LoVo (cell line): ENCODE measurements at places on chromosomes 2 and 18.

- no peak for DNase-seq
Observed at GRCh38 chr2:241130316-241130715, 19.0 kb downstream of the PASK start.

DNA sequence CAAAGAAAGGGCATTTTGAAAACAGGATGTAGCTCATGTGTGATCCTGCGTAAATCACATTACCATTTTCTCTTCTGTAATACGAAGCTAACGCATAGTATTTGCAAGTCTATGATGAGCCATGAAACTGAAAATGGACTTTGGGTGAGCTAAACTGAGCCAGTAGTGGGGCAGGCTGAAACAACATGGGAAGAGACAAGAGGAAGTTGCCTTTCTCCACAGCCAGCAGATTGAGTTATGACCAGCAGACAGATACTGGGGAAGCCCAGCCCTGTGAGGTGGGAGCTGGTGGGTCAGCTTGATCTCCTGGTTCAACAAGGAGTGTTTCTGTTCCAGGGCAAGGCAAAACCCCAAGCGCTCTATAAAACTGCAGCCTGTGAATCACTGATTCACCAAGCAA is 11.8 kb downstream of the CYRIA start:
- no peak for DNase-seq

DNA sequence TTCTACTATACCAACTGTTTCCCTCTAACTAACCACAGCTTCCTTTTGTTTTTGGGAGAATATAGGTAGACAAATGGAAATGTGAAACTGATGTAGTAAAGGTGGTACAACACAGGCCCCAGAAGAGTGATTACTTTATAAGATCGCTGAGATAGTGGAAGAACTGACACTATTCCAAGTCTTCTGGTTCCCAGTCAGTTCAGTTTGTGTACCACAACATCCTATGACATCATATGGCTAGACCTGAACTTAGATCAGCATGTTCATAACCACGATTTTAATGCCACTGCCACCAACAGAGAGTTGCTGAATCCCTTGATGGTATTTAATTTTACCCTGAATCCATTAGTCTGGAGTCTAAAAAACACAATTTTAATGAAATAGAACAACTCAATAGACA is 328.9 kb downstream of the GPD2 start:
- DNase-seq = no peak

- peak; percentile 73 for DNase-seq
Observed at GRCh38 chr2:31333527-31334183, 80.9 kb downstream of the XDH start.

DNA sequence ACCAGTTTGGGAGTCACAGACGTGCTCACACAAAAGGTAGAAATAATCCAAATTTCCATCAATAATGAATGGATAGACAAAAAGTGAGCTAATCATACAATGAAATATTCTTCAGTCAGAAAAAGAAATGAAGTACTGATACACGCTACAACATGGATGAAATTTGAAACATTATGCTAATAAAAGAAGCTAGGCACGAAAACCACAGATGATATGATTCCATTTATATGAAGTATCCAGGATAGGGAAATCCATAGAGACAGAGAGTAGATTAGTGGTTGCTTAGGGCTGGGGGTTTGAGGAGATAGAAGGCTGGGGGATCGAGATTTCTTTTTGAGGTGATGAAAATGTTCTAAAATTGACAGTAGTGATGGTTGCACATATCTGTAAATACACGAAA is 43.0 kb upstream of the ATP6V1B1 start:
- DNase-seq = no peak

- no peak for DNase-seq
Observed at GRCh38 chr2:196551014-196551413, 88.5 kb upstream of the CCDC150 start.

- peak; percentile 54 for DNase-seq
Observed at GRCh38 chr2:176554101-176555048, 285.1 kb downstream of the MTX2 start.

DNA sequence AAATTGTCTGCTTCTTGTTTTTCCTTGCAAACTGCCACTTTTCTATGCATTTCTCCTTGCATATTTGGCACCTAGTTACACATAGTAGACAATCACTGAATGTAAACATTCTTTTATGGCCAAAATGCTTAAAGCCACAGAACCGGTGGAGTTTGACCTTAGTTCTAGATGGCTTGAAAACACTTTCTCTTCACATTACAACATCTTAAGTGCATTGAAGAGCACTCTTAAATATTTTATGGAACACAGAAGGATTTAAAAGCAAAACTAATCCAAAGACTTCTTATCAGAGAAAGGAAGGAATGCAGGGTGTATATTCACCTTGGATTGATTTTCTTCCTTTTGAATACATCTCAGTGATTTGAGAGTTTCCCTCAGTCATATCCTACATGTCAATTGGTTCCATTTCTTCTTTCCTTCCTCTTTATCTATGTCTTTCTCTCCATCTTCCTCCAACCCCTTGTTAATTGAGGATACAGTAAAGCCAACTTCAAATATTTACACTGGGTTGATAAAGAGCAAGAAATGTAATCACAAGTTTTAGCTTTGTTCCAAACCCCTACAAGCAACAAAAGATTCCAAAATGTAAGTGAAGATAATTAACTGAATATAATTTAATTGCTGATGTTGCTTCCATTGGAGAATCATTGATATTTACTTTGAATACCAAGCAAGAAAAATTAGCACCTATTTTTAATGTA is 548.0 kb downstream of the CNTNAP5 start:
- DNase-seq = no peak

DNA sequence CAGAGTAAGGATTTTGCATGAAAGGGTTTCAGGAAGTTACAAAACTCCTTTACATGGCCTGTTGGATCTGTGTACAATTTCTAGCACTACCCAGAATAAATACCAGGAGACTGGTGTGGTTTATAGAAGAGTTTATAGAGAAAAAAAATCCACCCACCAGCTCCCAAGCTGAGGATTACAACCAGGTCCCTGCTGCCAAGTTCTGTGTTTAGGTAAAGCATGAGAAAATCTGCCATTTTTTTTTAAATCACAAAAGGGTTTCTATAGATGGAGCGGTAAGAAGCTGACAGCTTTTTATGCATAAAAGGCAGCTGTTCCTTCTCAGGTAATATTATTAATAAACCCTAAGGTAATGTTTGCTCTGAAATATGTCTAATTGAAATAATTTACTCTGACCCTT is 545.4 kb upstream of the ZEB2 start:
- no peak for DNase-seq

GRCh38 chr18:69691008-69691760 is 256.5 kb downstream of the CD226 start:
- no peak for DNase-seq

- DNase-seq = no peak
Observed at GRCh38 chr18:70578480-70578879, 289.6 kb downstream of the SOCS6 start.

DNA sequence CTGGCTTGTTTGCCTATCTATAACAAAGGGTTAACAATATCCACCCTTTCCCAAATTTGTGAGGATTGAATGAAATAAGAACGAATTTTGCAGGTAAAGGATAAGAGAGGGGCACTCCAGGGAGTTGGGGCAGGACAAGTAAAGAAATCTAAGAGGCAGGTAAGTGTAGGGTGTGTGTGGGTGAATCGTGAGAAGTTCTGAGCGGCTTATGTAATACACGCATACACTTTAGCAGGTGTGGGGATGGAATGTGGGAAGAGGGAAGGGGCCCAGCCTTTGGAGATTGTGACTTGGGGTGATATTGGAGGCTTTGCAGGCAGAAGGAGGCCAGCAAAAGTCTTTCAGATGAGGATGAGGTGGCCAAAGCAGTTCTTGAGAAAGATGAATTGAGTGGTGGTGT is 83.2 kb upstream of the AQP4 start:
- no peak for DNase-seq

DNA sequence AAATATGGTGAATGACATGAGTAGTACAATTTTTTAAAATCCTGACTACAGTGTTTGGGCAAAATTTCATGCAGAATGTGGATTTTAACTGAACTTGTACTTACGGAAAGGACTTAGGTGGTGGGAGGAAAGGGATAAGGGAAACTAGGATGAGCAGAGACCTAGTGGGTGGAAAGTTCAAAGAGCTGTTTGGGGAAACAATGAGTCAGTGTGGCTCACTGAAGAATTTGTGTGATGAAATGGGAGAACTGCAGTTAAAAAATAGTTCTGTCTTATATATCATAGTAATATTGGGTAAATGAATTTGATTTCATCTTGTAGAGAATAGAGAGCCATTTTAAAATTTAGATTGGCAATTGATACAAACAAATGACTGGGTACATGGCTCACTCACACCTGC is 220.1 kb upstream of the CTAGE1 start:
- DNase-seq = no peak

- no peak for DNase-seq
Observed at GRCh38 chr2:96412307-96413258, 77.0 kb downstream of the NCAPH start.

DNA sequence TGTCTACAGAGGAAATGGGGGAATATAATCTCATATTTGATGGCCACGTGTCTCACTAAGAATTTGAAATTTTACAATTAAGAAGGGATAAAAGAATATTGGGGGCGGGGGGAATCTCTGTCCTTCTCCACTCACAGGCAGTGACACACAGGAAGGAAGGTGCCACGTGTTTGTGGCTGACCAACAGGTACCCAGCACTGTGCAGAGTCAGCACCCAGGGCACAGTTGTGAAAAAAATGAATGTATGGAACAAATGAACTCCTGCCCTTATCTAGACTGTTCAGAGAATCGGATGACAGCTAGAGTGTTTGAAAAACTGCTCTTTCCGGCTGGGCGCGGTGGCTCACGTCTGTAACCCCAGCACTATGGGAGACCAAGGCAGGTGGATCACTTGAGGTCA is 317.0 kb upstream of the MYT1L start:
- no peak for DNase-seq

DNA sequence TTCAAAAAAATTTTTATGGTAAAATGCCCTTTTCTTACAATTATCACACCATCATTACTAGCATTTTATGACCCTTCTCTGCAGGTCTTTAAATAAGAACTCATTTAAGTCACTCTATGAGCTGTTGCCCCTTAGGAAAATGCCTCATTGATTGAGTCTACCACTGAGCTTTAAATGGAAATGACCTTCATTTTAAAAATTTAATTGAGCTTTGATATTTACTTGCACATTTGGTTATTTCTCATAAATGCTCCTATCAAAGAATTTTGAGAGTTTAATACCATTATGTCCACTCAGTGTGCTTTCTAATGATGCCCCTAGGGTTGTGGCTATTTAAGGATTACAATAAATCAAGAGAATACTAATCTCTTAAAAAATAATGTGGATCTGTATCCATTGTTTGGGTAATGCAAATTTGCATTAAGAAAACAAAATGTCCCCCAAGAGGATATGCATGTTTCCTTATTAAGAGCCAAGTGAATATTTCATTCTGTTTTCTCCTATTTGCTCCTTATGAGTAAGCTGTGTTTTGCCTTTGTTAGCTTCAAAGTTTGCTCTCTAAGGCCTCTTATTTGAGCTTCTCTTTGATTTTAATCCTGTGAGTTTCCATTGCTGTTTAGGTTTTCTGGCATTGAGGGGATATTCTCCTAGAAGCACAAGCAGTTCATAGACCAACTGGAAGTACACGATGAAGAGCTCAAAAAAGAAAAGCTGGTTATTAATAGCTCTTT is 69.8 kb downstream of the CERS6 start:
- no peak for DNase-seq

DNA sequence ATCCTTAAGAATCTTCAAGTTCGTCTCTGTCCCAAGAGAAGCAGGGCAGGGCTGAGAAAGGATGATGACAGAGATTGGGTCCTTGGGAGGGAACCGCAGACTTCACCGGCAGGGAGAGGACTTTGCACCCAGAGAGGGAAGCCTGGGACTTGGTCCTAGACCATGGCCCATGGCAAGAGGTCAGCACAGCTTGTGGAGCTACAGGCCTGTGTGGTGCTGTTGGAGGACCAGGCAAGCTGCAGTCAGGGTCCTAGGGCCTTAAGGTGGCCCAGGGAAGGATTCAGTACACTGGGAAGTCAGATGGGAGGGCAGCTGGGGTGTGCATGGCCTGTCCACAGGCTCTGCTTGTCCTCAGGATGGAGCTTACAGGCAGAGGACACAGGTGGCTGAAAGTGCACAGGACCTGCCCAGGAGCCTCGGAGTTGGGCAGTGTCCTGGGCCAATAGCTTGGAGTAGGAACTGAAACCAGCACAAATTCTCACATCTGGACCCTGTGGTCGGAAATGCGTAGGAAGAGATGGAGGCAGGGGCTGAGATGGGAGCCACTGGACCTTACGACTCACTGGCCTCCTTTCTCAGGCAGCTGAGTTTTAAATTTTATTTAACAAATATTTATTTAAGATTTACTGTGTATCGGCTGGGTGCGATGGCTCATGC is 56.4 kb upstream of the TCF7L1 start:
- DNase-seq = no peak

- peak; percentile 68 for DNase-seq
Observed at GRCh38 chr2:150479075-150479915, 8.2 kb downstream of the RND3 start.

DNA sequence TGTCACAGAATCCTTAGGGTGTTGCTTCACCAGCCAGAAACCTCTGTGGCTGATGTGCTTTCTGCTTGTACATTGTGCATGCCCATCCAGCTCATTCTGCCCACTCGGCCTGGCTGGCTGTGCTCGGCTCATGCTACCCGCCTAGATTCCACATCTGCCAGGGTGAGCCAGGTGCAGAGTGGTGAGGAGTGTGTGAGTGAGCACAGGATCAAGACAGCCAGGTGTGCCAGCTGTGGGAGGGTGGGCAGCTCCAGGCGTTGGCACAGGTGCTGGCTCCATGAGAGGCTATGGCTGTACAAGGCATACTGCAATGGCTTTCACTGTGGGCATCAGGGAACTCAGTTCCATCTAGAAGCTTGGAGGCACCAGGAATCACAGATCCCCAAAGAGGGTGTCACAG is 1321.8 kb upstream of the CRIM1 start:
- DNase-seq = no peak

DNA sequence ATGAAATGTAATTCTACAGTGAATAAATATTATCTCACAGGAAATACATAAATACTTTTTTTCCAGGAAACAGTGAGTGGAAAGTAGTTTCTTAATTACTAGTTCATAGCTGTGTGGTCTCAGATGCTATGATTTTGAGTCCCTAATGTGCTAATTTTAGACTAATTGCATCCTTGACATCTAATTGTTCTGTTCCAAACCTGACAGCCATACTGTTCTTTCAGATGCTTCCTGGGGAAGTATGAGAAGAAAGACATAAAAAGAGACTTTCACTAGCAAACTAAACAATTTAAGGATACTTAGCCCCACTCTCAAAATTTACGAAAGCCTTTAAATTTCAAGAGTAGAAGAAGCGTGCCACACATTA is 350.9 kb upstream of the CDH20 start:
- no peak for DNase-seq

DNA sequence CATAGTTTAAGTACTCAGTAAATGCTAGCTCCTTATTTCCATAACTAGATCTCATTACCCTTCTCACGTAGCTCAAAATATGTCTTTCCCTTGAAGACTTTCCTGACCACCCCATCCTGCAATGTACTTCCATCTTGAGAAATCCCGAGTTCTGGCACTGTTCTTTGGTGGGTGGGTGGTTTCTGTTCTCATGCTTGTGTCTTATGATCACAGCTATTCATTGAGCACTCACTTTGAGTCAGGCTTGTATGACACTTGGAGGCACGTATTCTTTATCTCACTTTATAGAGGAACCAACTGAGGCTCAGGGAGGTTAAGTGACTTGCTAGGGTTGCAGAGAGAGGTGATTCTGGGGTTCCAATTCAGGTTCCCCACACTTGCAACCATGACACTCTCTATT is 9.0 kb upstream of the CLIP4 start:
- DNase-seq = no peak
